ENCODE measurements at places on chromosomes 2 and 18.

GRCh38 chr18:22063102-22063501, 106.3 kb upstream of the GATA6 start:
- no peak for DNase-seq

GRCh38 chr2:181924336-181924735, 32.8 kb downstream of the ITPRID2 start:
- DNase-seq = no peak

DNA sequence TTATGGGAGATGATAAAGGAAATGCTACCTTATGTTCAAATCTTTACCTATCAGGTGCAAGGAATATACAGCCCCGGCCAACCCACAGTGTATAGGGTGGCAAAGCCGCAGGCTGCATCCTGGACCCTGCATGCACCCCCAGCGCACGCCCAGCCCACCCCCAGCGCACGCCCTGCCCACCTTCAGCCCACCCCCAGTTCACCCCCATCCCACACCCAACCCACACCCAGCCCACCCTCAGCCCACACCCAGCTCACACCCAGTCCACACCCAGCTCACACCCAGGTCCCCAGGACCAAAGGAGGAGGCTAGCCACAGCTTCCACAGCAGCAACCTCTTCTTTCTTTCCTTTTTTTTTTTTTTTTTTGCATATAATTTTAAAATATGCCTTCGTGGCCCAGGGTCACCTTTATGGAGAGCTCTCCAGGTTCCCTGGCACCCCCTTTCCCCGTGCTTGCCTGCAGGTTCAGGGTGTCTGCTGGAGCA, 120.9 kb downstream of the PTGR3 start:
- DNase-seq = no peak

- peak; percentile 55 for DNase-seq
Observed at GRCh38 chr2:80303909-80304837, at the start of gene LRRTM1. TSS of gene LRRTM1 (minus strand) at chr2:80304752. CDS start at chr2:80303819, 933 bp downstream.

DNA sequence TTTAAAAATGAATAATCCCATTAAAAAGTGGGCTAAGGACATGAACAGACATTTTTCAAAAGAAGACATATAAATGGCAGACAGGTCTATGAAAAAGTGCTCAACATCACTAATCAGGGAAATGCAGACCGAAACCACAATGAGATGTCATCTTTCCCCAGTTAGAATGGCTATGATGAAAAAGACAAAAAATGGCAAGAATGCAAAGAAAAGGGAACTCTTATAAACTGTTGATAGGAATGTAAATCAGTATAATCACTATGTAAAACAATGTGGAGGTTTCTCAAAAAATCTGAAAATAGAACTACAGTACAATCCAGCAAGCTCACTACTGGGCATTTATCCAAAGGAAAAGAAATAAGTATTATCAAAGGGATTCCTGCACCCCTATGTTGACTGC, 169.2 kb downstream of the METTL4 start:
- no peak for DNase-seq

- DNase-seq = no peak
Observed at GRCh38 chr18:13235981-13236380, 17.4 kb downstream of the LDLRAD4 start.

GRCh38 chr2:164515734-164516133, 105.5 kb downstream of the GRB14 start:
- DNase-seq = no peak

GRCh38 chr2:75007061-75007460, 48.6 kb downstream of the POLE4 start:
- no peak for DNase-seq

DNA sequence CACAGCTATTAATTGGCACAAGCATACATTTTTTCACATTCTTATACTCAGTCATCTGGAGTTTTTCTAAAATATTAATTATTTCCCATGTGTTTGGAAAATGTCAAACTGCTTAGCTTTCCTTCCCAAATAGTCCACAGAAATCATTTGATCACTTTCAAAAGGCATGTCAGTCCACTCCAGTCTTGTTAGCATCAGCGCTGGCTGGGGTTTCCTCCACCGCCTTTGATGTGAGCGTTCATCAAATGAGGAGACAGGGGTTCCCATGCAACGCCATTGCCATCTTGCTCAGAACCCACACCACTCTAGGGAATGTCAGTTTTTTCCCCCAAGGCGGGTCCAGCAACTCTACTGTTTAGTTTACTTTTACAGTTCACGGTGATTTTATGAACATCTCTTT, 13.1 kb upstream of the RAX start:
- no peak for DNase-seq

- DNase-seq = no peak
Observed at GRCh38 chr2:100309973-100310719, 12.2 kb downstream of the LONRF2 start.

Measured in iPS-NIHi11 (cell line).